Mesothelial cell of epicardium (in vitro differentiated cells): ENCODE measurements at places on chromosomes 13 and 19. TPM values are rescaled to one million over a fixed set of nuclear protein-coding genes. Genes with fewer than 3 reads are reported as not detected.

- H3K36me3 ChIP-seq, result no peaks in the 10 kb centered on the region
- H3K4me1 ChIP-seq, result no peaks in the 10 kb centered on the region
- no peak overlapping the region for H3K27ac ChIP-seq
- peaks cover 13% of the 10 kb centered on the region for H3K27me3 ChIP-seq
These were observed 371.6 kb upstream of the OBI1 start for GRCh38 chr13:79030513-79030912.

DNA sequence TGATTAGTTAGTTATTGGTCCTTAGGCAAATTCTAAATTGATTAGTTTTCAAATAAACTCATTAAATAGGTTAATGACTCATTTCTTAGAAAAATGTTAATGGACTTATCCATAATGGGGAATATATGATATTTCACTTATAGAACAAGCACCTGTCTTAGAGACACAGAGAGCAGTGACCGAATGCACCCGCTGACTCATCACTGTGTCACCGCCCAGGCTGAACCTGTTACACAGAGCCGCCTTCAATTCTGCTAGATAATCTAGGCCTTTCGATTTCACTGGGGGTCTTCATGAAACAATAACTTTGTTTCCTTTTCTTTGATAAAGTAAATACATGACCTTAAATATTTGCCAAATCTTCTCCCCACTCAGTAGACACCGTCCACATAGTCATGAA is 13.1 kb downstream of the IRS2 start:
- no peak overlapping the region for H3K27ac ChIP-seq
- no peak for DNase-seq
- H3K4me1 ChIP-seq, result peaks cover 3% of the 10 kb centered on the region
- no peaks in the 10 kb centered on the region for H3K27me3 ChIP-seq

Gene RAB3D
- 26.3 to 28.4 TPM (median 27.3 TPM) in 3 replicates for total RNA-seq

DNA sequence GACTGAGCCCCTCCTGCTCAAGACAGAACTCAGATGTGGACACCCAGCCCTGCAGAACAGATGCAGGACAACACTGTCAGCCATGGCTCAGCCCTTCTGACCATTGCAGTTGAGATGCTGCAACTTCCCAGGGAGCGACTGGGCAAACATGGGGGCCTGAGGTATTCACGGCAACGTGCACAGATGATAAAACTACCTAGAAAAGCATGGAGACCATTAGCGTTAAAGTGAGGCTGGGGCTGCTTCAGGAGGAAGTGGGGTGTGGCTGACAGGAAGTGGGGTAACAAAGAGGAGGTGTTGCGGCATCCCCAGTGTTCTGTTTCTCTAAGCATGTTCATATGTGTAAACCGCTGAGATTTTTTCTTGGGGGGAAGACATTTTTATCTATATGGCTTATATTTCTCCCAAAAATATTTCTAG is 1.3 kb upstream of the SIGLEC9 start:
- DNase-seq, result no peak
- H3K27ac ChIP-seq, result no peak overlapping the region
- no peaks in the 10 kb centered on the region for H3K36me3 ChIP-seq
- H3K4me1 ChIP-seq, result peaks cover 9% of the 10 kb centered on the region
- no peak overlapping the region for H3K4me3 ChIP-seq
- H3K27me3 ChIP-seq, result peaks cover 25% of the 10 kb centered on the region

Gene KISS1R
- 1.0 to 1.5 TPM (median 1.1 TPM) in 3 replicates for total RNA-seq

Gene URAD
- not detected in 3 replicates for total RNA-seq

DNA sequence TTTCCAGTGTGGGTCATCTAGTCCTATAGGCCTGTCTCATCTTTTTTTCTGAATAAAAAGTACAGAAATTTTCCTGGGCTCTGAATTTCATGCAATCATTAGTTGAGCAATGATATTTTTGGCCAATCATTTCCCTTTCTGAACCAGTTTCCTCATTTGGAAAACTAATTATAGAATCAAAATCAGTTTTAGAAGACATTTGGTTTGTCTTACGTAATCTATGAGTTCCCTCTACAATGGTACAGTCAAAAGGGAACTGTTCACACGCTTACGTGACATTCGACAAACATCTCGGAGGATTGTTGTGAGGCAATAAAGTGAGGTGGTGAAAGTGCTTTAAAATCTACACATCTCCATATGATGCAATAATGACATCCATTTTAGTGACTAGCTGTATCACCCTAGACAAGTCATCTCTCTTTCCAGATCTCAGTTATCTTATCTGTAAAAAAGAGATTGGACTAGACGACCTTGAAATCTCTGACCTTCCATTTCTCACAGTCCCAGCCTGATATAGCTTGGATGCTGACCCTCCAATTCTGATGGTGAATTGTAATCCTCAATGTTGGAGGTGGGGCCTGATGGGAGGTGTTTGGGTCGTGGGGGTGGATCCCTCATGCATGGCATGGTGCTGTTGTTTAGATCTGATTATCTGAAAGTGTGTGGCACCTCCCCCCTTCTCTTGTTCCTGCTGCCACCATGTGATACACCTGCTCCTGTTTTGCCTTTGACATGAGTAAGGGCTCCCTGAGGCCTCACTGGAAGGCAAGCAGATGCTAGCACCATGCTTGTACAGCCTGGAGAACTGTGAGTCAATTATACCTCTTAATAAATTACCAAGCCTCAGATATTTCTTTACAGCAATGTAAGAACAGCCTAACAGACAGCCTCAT is 26.7 kb downstream of the FLT1 start:
- no peak for DNase-seq
- no peaks in the 10 kb centered on the region for H3K27me3 ChIP-seq
- H3K4me3 ChIP-seq, result no peak overlapping the region
- no peak overlapping the region for H3K27ac ChIP-seq
- H3K36me3 ChIP-seq, result no peaks in the 10 kb centered on the region

- no peak overlapping the region for H3K4me3 ChIP-seq
- no peak overlapping the region for H3K27ac ChIP-seq
- no peak for DNase-seq
- peaks cover 3% of the 10 kb centered on the region for H3K27me3 ChIP-seq
- peaks cover 5% of the 10 kb centered on the region for H3K4me1 ChIP-seq
These were observed 10.5 kb upstream of the NTN5 start for GRCh38 chr19:48683349-48683748.

GRCh38 chr19:29329460-29330134 is 116.6 kb upstream of the UQCRFS1 start:
- no peak overlapping the region for H3K4me3 ChIP-seq
- no peak for DNase-seq
- H3K36me3 ChIP-seq, result no peaks in the 10 kb centered on the region
- no peaks in the 10 kb centered on the region for H3K4me1 ChIP-seq
- H3K27ac ChIP-seq, result no peak overlapping the region
- H3K27me3 ChIP-seq, result peaks cover 6% of the 10 kb centered on the region

Gene CEACAM3
- total RNA-seq, result not detected in 3 replicates

Gene OR7A5
- total RNA-seq, result not detected in 3 replicates

DNA sequence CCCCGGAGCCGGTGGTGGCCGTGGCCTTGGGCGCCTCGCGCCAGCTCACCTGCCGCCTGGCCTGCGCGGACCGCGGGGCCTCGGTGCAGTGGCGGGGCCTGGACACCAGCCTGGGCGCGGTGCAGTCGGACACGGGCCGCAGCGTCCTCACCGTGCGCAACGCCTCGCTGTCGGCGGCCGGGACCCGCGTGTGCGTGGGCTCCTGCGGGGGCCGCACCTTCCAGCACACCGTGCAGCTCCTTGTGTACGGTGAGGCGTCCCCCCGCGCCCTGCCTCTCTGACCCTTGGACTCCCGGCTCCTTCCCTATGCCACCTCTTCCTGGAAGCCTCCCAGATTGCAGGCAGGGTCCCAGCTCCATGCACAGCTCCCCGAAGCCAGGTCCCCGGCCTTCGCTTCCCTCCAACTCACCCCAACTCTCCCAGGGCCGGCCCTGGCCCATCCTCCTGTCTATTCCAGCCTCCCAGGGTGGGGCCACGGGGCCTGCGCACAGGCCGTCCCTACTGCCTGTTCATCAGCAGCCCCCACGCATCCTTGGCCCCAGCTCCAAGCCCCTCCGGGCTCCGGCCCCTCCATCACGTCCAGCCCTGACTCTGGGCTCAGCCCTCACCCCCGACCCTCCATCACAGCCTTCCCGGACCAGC is 1.7 kb downstream of the MADCAM1 start:
- DNase-seq, result no peak
- no peaks in the 10 kb centered on the region for H3K36me3 ChIP-seq
- H3K27me3 ChIP-seq, result peaks cover 48% of the 10 kb centered on the region
- H3K4me1 ChIP-seq, result peaks cover 3% of the 10 kb centered on the region

Gene LILRA1
- total RNA-seq, result not detected in 3 replicates

DNA sequence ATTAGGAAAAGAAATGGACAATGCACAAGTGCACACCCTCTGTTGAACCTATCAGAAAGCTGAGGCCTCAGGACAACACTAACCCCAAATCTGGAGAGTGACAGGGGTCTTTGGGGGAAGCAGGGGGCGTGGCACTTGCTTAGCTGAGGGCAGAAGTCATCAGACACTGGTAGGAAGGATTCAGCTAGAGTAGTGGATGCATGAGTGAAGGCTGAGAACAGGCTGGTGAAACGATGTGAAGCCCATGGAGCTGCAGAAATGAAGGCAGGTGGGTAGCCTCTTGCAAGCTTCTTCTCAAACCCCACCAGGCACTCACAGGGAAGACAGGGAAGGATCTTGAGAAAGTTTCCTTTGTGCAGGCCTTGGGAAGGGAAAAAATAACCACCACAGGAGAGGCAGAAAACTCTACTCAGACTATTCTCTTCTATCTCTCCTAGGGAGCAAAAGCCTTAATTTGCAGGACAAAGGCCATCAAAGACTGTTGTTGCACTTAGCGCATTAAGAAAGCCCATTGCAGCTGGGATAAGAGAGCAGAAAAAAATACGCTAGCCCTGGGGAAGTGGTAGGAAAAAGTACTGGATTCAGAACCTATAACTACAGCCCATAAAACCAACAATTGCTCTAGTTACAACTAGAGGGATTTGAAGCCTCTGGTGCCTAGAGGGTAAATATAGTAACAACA is 193.3 kb upstream of the ZNF536 start:
- no peaks in the 10 kb centered on the region for H3K4me1 ChIP-seq
- peaks cover 4% of the 10 kb centered on the region for H3K27me3 ChIP-seq
- no peak for DNase-seq
- H3K4me3 ChIP-seq, result no peak overlapping the region
